Activated T-helper 1 cell treated with anti-CD3 and anti-CD28 coated beads, Interleukin-2, amount 50 U/mL, for 16 hours (primary cell): ENCODE measurements at places on chromosomes 3 and 15.

- no peak for DNase-seq
Observed at GRCh38 chr15:57533448-57533799, 58.3 kb upstream of the MYZAP start.

DNA sequence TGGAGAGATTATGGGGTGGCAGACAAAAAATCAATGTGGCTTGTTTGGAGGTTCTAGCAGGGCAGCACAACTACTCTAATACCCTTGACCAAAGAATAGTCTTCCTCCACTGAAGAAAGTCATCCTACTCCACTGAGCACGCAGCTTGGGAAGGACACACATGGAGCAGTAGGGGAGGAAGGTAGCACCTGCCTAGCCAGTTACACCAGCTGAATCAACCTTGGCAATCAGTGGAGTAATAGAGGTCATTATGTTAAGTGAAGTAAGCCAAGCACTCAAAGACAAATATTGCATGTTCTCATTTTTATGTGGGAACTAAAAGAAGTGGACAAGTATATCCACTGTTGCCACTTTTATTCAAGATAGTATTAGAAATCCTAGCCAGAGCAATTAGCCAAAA is 555.8 kb upstream of the ALCAM start:
- no peak for DNase-seq

GRCh38 chr3:11661052-11661656 is 17.4 kb upstream of the VGLL4 start:
- DNase-seq = no peak

DNA sequence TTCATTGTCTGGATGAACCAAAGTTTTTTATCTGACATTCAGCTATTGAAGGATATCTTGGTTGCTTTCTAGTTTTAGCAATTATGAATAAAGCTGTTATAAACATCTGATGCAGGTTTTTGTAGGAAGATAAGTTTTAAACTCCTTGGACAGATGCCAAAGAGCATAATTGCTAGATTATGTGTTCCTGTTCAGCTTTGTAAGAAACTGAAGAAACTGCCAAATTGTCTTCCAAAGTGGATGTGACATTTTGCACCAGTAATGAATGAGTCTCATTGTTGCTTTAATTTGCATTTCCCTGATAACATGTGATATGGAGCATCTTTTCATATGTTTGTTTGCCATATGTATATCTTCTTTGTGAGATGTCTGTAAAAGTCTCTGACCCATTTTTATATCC is 239.9 kb upstream of the TTC14 start:
- no peak for DNase-seq

GRCh38 chr3:24389108-24390090 is 105.3 kb downstream of the THRB start:
- DNase-seq = no peak

DNA sequence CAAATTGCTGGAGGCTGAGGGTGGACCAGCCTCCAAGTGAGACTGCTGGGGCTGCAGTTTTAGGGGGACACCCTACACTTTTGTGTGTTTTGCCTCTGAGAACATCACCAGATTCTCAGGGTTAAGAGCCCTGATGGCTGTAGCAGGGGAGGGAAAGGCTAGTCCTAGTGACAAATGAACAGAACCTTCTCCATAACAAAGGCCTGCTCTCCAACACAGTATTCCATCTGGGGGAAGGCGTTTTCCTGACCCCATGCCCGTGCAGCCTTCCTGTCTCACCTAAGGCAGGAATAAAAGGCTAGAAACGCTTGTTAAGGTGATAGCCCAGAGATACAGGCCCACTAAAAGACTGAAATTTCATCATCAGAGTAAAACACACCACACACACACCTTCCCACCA is 50.2 kb upstream of the NSMCE3 start:
- no peak for DNase-seq

- DNase-seq = no peak
Observed at GRCh38 chr15:23687143-23687470, at the start of gene NDN. Gene NDN, minus strand, starts transcription at chr15:23687305. Its CDS starts 88 bp downstream, at chr15:23687217.

GRCh38 chr15:70936326-70936725 is 43.7 kb downstream of the LRRC49 start:
- DNase-seq = no peak

GRCh38 chr15:53875139-53875538 is 103.1 kb upstream of the UNC13C start:
- no peak for DNase-seq

- DNase-seq = no peak
Observed at GRCh38 chr15:62607643-62608042, 434.9 kb upstream of the TPM1 start.

DNA sequence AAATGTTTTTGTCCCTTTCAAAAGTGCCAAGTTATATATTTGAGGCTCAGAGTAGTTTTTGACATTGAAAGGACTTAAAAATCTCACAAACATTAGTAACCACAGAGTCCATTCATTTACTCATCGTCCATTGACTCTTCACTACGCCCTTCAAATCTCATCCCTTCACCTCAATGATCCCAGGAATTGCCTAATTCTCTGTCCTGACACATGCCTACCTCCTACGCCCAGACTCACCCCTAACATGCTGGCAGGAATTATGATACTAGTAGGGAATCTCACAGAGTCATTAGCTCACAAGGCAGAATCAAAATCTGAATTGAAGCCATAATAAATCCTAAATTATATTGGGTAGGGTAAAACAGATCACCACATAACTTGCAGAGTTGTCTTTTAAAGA is 410.1 kb downstream of the RAP2B start:
- DNase-seq = no peak

- no peak for DNase-seq
Observed at GRCh38 chr3:197296545-197296944, 1.9 kb downstream of the DLG1 start.

GRCh38 chr3:145903472-145904013 is 257.4 kb downstream of the PLOD2 start:
- no peak for DNase-seq

DNA sequence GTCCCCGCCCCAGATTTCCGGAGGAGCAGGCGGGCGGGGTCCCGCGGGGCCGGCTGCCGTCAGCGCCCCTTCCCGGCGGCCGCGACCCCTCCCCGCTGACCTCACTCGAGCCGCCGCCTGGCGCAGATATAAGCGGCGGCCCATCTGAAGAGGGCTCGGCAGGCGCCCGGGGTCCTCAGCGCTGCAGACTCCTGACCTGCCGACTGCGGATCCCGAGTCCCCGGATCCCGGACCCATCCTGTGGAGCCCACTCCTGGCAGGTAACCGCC is at the start of gene TRH:
TRH (plus strand) TSS at position 157 of the 269 bp plus-strand sequence. CDS start 1,097 bp downstream, outside the sequence.
- no peak for DNase-seq

DNA sequence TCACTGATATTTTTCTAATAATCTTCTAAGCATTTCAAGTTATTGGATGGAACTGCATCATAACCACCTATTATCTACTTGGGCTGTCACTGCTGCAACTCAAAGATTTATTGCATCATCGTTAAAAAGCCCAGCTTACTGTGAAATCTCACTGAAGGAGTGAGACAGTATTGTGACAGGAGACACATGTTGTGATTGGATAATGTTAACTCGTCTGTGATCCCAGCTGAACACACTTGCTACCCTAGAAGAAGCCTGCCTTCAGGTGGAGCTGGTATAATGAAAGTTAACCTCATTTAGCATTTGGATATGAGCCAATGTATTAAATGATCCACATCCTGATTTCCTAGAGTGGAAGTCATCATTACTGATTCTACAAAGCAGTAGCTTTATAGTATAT is 138.1 kb downstream of the MAP2K5 start:
- no peak for DNase-seq

- no peak for DNase-seq
Observed at GRCh38 chr15:25185156-25185710, 230.4 kb downstream of the SNRPN start.

GRCh38 chr3:125515421-125515820 is 4.6 kb downstream of the SNX4 start:
- no peak for DNase-seq

- DNase-seq = no peak
Observed at GRCh38 chr15:80240276-80240675, 11.7 kb downstream of the CTXND1 start.
